ENCODE measurements at places on chromosomes 3 and 15.

DNA sequence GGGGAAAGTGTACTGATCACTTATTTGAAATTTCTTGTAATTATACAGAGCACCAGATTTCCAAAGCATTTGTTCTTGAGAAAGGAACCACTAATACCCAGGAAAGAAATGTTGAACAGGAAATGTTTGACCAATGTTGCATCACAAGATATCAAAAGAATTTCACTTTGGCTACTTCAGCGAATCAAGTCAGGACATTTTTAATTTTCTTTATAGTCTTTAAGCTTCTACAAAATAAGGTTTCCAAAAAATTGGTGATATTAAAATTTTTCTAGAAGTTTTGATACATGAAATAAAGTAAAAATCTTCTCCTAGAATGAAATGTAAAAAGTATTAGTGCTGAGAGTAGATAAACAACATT lies 421.9 kb downstream of the MECOM start:
- DNase-seq, result no peak

DNA sequence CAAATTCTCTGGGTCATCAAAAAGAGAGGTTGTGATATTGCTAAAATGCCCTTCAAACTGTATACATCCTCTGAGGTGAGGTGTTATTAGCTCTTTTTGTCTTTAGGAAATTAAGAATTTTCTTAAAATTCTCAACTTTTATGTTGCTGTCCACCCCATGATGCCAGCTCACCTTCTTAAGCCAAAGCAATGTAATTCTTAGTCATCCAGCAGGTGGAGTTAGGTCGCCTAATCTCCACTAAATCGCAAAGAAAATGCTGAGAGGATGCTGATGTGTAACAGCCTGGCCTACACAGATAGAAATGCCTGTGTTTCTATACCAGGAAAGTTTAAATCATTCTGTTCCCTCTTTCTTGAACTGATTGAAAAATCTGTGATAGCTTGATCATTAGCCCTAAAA lies 770.2 kb upstream of the ALCAM start:
- DNase-seq, result peak; percentile 68

DNA sequence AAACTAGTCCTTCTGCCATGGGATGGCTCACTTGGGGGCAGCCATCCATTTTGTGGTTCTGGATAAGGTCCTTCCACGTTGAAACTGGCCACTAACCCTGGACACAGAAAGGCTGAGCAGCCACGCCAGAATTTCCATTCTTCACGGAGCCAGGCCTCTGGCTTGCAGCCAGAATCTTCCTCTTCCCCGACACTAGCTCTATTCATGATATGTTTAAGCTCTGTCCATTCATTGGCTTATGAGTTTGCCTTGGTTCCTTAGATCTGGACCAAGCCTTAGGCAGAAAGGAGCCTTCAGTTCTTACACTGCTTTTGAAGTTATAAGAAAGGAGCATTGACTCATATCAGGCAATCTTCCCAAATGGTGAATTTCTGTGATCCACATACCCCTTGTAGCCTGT lies 288.4 kb upstream of the GOLGA6L4 start:
- no peak for DNase-seq

- peak; percentile 55 for DNase-seq
These were observed 190.7 kb upstream of the NDN start for GRCh38 chr15:23877502-23878412.

GRCh38 chr3:175951047-175951694 lies 1092.0 kb downstream of the NAALADL2 start:
- DNase-seq, result peak; percentile 5

GRCh38 chr3:63192248-63192647 lies 85.9 kb upstream of the SYNPR start:
- DNase-seq, result no peak

DNA sequence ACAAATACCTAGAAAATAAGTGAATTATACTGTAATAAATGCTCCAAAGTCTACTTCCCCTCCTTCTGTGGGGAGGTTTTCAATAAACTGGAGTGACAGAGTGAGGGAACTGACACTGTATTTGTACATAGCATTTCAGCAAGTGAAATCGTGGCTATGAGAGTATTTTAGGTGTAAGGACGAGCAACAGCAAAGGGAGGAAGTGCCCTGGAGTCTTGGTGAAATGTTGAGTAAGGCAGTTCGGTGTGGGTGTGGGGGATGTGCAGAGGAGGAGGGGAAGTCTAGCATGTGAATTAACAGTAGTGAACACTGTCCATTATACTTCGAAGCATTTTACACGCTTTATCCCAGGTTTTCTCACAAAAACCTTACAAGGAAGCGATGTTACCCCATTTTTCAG lies 18.1 kb upstream of the P2RY13 start:
- no peak for DNase-seq

GRCh38 chr15:92820236-92821021 lies 79.7 kb upstream of the CHD2 start:
- DNase-seq, result peak; percentile 92

- DNase-seq, result no peak
These were observed 23.8 kb downstream of the CFAP161 start for GRCh38 chr15:81157939-81158223.

GRCh38 chr15:39202641-39203040 lies 378.2 kb upstream of the THBS1 start:
- DNase-seq, result no peak

- no peak for DNase-seq
These were observed 1433.9 kb upstream of the CADM2 start for GRCh38 chr3:83524901-83525300.

- DNase-seq, result no peak
These were observed 29.6 kb upstream of the CHMP2B start for GRCh38 chr3:87197531-87197930.

- no peak for DNase-seq
These were observed 242.5 kb downstream of the FAM43A start for GRCh38 chr3:194928227-194928626.

GRCh38 chr15:68148039-68148438 lies 57.1 kb downstream of the CALML4 start:
- DNase-seq, result no peak

DNA sequence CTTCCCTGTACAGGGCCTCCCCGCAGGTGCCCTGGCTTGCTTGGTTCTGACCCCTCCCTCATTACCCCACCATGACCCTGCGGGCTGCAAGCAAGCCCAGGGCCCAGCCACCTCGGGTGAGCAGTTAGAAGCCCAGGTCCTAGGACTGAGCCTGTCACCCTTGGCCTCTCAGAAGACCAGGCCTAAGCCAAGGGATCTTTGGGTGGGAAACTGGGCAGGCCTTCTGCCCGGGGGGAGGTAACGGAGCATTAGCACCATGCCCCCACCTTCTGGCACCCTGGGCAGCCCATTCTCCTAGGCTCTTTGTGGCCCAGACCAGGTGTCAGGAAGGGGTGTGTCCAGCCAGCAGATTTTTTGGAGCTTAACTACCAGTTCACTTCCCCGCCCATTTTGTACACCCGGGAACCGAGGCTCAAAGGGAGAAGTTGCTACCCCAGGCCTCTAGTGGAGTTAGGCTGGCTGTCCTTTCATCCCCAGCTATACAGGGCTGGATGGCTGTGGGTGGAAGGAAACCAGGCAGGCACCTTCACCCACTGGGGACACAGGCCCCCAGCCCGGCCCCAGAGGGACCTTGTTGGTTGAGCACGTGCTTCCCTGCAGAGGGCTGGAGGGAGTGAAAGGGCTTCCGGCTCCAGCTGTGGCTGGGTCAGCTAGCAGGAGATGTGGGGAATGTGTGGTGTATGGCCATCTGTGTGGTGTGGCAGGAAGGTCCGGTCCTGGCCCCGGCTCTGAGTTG lies 1.4 kb downstream of the CSK start:
- DNase-seq, result peak; percentile 59

GRCh38 chr3:81545572-81545971 lies 215.9 kb downstream of the GBE1 start:
- DNase-seq, result peak; percentile 2

DNA sequence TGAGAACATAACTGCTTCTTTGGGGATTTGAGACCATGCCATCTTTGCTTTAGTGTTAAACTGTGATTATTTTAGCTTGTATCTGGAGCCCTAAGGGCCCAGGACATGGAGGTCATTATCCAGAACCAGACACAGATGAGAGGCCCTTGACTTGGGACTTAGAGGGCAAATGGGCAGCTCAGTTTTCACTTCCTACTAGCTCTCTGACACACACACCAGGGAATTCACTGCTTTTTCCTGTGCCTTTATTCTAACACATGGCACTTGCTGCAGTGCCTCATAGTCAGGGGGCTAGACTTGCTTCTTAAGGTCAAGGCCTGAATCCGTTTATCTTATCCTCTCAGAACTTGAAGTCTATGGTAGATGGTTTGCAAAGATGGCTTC lies 33.3 kb downstream of the AMOTL2 start:
- DNase-seq, result no peak

GRCh38 chr3:192890347-192891335 lies 27.0 kb downstream of the MB21D2 start:
- no peak for DNase-seq

GRCh38 chr3:97009427-97010019 lies 195.1 kb downstream of the EPHA6 start:
- DNase-seq, result no peak

- DNase-seq, result no peak
These were observed 73.0 kb downstream of the SPRED1 start for GRCh38 chr15:38325648-38325990.

DNA sequence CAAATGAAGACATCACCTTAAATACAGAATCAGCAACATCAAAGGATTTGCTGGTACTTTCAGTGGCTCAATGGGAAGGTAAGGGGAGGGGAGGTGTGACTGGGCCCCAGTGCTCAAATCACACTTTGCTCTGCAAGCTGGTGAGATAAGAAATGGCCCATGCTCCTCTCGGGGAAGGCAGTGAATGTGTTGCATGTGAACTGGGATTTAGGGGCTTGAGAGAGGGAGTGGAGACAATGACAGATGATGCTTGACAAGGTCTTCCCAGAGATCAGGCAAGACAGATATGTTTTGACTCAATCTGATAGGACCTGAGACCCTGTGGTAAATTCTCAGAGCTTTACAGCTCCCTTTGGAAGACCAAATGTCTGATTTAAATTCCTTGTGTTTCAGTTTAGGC lies 233.0 kb upstream of the PROK2 start:
- no peak for DNase-seq

GRCh38 chr3:197226179-197226578 lies 72.2 kb downstream of the DLG1 start:
- no peak for DNase-seq

- DNase-seq, result no peak
These were observed 56.3 kb downstream of the PPM1L start for GRCh38 chr3:160812304-160812703.

DNA sequence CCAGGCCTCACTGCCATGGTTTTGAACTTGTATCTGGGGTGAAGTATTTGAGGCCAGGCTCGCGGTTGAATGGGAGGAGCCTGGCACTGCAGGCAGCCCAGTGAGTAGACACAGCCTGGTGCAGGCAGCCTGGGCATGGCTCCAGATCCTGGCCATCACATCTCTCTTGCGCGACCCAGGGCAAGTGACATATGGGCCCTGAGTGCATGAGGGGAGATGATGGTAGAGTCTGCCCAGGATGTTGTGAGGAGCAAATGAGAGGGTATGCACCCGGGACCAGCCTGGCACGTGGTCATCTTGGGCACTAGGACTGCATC lies 103.5 kb downstream of the TBC1D2B start:
- no peak for DNase-seq

DNA sequence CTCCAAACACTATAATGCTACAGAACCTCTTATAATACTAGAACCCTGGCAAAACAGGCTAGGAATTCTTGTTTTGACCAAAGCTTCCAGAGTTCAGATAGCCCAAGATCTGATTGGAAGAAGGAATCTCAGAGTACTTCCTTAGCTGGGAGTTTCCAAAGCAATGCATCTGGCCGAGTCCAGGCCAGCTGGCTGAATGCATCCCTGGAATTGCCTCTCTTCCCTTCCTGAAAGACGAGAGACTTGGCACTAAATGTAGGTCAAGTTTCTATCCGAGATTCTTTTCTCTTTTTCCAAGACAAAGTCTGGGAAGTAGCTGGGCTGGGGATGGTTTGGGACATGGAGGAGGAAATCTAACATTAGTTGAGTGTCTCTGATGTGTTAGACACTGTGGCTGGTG lies 68.7 kb upstream of the ADPGK start:
- DNase-seq, result no peak

DNA sequence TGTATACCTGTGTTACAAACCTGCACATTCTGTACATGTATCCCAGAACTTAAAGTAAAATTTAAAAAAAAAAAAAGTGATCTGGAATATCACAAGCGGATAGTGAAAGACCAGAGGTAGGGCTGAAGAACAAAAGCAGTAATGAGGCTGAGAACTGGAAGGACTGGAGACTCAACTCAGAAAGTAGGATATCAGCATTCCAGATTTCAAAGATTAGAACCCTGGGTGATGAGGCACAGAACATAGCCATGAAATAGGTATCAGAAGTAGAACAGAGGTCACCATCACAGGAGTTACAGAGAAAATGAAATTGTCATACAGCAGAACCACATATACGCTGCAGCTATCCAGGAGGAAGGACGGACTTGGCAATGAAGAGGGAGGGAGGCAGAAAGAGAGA lies 56.1 kb downstream of the ACAP2 start:
- no peak for DNase-seq

All from RKO (cell line).